Cerebellar nuclear complex (tissue), 1 donor: ENCODE measurements at places on chromosomes 1 and 21.

DNA sequence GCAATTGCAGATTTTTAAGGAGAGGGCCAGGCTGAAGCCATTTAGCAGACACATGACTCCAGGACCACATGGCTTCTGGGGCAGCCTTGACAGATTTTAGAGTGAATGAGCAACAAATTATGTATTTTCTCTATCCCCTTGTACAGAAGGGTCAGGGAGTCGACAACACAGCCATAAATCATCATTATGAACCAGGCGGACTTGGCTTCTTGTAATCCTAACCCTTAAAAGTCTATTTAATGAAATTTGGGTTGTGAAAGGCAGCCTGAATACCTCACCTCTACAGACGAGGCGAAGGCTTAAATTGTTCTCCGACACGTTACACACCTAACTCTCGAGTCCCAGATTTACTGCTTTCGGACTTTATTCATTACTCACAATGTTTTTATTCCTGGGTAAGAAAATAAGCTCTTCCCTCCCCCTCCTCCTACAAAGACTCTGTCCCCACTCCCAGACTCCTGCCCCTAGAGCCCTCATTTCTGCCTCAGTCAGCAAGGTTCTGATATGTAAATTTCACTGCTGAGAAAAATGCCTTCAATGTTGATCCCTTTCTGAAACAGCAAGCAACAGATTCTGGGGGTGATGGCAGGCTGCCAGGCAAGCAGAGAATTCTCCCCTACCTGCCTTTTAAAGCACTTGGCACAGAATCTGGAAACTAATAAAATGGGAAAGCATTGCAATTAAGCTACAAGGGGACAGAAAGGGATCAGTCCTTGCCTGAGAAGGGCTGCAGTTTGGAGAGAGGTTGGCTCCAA, 51.6 kb downstream of the PLPP3 start:
- DNase-seq = no peak

DNA sequence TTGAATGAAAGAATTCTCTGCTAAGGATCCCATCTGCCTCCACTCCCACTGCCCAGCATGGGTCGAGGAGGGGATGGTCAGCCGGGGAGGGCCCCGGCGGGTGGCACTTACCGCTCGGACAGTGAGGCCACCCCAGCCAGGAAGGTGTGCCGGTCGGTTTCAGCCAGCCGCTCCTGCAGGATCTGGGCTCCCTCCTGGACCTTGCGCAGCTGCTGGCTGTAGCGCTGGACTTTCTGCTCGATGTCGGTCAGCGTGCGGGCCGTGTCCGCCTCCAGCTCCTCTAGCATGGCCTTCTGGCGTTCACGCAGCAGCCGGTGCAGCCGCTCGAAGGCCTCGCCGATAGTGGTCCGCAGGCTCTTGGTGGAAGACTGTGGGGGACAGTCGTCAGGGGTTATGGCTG, 22.3 kb downstream of the TRIM62 start:
- no peak for DNase-seq

DNA sequence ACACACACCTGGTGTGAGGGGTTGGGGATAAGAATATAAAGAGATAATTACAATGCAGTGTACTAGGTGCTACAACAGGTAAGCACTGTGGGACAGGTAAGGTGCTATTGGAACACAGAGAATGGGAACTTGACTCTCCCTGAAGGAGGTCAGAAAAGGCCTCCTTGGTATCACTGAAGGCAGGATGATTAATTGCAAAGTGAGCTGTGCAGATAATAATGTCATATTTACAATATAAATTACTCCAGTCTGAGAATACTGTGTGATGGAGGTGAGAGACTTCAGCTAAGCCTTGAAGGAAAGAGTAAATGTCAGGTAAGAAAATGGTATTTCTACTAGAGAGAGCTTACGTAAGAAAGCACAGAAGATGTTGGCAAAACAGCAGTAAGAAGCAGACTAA, 91.6 kb downstream of the EPS15 start:
- no peak for DNase-seq

GRCh38 chr1:23638786-23639241, 52.8 kb upstream of the RPL11 start:
- DNase-seq = no peak

DNA sequence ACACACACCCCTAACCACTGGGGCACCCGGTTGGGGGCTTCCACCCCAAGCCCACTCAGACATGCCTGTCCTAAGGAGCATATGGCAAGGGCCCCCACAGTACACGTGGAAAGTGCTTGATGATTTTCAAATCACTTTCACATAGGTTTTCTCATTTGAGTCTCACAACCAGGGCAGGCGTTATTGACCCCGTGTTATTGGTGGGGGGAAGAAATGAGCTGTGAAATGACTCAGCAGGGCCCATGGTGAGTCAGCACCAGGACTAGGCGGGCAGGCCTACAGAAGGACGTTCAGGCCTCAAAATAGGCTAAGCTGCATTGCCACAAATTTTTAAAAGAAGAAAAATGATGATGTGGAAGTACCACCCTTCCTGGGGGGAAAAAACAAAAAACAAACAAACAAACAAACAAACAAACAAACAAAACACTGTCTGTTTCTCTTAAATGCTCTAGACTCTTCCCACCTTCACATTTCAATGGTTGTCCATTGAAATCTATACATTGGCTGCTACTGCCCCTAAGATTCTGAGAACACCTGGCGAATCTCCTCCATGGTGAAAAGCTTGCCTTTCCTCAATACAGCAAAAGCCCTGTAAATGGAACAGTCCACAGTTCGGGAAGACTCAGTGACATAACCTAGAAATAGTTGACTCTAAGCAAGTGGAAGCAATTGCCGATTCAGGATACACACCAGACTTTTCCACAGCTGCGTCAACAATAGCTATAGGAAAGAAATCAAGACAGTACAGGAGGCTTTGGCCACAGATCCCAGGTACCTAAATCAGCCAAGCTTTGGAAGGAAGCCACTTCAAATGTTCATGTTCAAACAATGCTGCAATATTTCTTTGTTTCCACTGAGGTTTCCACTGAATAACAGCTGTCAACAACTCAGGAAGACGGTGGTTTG, 234.7 kb downstream of the TOMM20 start:
- DNase-seq = no peak

DNA sequence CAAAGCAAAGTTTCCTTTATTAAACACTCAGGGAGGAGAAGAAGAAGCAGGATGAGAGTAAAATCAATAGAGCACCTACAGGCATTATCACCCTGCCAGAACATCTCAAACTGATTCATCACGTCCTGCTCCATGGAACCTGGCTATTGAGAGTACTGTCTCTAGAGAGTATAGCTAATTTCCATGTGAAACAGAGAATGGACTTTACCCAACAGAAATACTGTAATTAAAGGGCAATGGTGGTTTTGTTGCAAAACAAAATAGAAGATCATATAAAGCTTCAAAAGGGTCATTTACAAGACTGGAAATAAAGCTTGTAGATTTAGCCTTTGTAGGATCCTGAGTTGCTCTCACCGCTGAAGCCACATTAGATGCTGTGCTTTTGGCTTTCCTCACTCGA, 69.3 kb downstream of the XCL1 start:
- no peak for DNase-seq

- no peak for DNase-seq
These were observed 23.5 kb upstream of the DDOST start for GRCh38 chr1:20684651-20685050.

- DNase-seq = no peak
These were observed 205.5 kb downstream of the KCNJ6 start for GRCh38 chr21:37710546-37711285.

- DNase-seq = no peak
These were observed 9.4 kb downstream of the PLEKHA6 start for GRCh38 chr1:204350312-204350711.

- no peak for DNase-seq
These were observed 5.6 kb upstream of the RD3 start for GRCh38 chr1:211497489-211498045.

DNA sequence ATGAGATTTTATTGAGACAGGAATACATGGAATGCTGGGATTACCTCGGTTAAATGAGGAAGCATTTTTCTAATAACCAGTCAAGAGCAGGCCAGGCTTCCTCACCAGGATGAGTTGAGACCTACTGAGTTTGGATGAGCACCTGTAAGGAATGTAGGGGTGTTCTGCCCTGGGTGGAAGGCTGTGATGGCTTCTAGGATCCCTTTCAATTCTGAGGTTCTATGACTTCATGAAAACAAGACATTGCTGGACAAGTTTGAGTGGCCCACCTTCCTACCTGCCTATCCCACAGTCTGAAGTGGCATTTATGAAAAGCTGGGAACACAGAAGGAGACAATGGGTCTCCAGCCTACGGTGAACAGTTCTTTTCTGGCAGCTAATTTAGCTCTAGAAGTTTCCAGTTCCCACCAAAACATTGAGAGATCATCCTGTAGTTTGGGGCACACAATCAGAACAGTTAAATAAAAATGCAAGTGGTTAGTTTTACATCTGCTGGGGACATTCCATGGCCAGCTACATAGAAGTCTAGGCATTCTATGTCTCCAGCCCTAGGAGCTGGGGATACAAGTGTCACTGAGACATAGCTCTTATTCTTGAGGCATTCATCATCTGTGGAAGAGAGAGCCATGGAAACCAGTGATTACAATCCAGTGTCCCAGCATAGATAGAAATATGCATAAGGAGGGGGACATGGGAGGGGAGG, 51.3 kb upstream of the TSPAN2 start:
- no peak for DNase-seq

GRCh38 chr1:231272173-231272572, 31.2 kb downstream of the GNPAT start:
- DNase-seq = no peak

GRCh38 chr21:40404396-40404800, 442.6 kb downstream of the DSCAM start:
- DNase-seq = no peak

DNA sequence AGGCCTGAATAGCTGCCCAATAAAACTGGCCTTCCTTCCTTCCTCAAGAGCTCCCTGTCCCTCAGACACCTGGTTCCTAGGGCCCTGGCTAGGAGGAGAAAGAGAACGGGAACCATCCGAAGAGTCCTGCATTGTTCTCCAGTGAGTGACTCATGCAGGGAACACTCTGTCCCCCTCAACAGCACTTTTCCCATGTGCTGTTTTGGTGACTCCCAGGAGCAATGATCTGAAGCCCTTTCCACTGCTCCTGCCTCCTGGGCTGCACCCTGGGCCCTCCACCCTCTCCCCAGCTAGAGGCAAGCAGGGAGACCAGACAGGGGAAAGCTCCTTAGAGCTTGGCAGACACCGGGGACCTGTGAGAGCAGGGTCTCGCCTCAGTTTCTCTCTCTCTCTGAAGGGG, 18.9 kb downstream of the TNNT2 start:
- no peak for DNase-seq

- no peak for DNase-seq
These were observed 23.7 kb downstream of the ATP1A1 start for GRCh38 chr1:116396769-116397168.

DNA sequence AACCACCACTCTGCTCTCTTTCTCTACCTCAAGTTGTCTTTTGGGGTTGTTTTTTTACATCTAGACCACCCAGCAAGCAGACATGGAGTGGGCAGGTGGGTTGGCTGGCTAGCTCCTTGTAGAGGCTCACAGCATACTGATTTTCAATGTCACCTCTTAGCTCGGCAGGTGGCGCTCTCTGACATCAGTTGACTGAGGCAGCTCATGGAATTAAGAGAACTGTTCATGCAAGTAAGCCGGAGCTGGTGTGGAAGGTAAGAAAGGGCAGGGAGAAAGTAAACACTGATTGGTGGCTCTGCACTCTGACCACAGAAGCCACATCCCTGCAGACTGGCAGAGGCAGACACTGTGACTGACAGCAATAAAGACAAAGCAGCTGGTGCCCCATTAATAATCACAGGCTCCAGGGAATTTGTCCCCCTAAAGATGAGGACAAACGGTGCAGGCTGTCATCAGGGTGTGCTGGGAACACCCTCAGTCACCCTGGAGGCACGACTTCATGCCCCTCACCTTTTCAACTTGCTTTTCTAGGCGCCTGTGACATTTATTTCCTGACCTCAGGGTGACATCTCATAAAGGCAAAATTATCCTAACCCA, 226.8 kb downstream of the LMX1A start:
- DNase-seq = peak; percentile 13

DNA sequence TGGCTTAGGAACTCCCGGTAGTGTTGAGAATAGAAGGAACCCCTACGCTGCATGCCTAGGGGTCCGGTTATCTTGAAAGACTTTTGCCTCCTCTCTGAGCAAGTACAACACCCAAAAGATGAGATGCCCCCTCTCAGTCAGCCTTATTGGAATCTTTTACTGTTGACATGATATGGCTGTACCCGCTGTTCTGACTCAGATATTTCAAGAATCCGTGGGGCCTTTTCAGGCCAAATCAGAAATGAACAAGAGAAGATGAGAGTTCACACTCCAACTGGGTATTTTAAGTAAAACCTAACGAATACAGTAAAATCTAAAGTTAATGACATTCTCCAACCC, 164.2 kb downstream of the PPIAL4G start:
- DNase-seq = no peak

- DNase-seq = no peak
These were observed 173.7 kb downstream of the KCNJ6 start for GRCh38 chr21:37742532-37742931.

GRCh38 chr1:106063510-106063909, 993.0 kb upstream of the PRMT6 start:
- no peak for DNase-seq

GRCh38 chr1:151723726-151724370, 2.5 kb downstream of the RIIAD1 start:
- DNase-seq = no peak

DNA sequence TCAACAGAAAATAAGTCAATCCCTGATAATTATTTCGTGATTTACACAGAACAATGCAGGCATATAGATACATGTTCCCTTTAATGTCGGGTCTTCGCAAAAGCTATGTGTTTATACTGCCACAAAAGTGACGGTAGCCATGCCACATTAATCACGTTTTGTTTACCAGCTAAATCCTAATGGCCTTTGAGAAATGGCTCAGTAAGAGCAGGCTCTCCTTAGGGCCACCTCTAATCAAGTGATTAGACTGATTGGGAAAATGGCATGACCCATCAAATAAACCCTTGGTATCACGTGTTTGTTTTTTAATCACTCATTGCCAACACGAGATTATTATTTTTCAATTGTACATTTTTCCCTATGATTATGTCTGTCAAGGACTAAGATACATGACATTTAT, 102.0 kb upstream of the USP25 start:
- DNase-seq = no peak

GRCh38 chr1:200027264-200027823, at the start of gene NR5A2:
Gene NR5A2, plus strand, starts transcription at chr1:200027710. Its CDS starts 138 bp downstream, at chr1:200027848.
- no peak for DNase-seq

DNA sequence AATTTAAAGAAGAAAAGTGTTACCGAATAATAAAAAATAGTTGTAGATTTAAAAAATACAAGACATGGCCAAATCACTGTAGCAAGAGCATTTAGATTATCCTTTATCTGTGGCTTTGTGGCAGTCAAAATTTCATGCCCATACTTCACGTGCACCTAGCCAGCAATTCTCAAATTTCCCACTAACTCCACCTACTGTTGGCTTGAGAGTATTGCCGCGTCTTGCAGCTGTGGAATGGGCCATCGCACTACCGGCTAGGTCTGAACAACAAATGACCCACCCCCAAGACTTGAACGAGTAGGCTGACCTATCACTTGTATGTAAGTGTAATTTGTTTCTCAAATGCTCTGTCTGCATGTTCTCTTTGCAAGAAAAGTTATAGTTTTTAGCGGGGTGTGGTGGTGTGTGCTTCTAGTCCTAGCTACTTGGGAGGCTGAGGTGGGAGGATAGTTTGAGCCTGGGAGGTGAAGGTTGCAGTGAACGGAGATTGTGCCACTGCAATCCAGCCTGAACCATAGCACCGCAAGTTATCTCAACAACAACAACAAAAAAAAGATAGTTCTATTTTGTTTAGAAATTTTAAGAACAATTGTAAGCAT, 4.1 kb downstream of the KRTAP13-4 start:
- DNase-seq = no peak
